HFF-Myc (cell line): ENCODE measurements at places on chromosomes 11 and 22.

DNA sequence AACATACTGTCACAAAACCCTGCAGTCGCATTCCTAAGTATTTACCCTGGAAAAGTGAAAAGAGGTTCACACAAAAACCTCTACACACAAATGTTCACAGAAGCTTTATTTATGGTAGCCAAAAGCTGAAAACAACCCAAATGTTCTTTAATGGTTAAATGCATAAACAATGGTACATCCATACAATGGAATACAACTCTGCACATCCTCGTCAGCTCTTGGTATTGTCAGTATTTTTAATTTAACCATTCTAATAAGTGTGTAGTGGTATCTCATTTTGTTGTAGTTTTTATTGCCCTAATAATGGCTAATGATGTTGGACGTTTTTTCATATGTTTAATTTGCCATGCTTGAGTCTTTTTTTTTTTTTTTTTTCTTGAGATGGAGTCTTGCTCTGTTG lies 99.4 kb downstream of the ATXN10 start:
- no peak for DNase-seq

DNA sequence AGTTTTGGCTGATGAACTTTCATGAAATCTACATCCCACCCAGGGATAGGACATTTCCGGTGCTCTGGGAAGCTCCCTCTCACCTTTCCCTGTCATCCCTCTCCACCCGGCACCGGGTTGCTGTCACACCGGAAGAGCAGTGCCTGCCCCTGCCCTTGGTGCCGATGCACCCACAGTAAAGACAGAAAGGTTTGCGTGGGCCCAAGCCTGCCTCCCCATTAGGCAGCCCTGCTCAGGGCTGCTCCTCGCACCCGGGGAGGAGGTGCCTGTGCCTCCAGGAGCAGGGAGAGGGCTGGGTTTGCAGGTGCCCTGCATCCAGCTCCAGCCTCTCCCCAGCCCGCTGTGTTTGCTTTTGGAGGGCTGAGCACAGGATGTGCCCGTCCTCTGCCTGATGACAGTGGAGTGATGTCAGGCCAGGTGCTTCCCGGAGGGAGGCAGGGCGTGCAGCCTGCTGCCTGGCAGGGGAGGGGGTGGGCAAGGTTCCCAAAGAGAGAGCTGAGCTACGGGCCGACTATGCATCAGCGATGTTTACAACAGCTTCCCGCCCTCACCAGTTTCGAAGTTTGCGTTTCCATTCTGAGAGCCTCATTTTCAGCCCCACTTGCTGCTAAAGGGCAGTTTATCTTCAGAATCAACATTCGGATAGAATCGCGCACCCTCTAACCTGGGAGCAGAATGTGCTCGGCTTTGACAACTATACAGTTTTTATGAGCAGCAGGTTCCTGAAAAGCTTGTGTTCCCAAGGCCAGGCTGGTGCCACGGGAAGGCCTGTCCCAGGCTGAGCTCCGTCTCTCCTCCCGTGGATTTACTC lies 83.2 kb upstream of the CLDN5 start:
- DNase-seq, result no peak

GRCh38 chr11:121909596-121909995 lies 206.4 kb downstream of the BLID start:
- DNase-seq, result no peak

DNA sequence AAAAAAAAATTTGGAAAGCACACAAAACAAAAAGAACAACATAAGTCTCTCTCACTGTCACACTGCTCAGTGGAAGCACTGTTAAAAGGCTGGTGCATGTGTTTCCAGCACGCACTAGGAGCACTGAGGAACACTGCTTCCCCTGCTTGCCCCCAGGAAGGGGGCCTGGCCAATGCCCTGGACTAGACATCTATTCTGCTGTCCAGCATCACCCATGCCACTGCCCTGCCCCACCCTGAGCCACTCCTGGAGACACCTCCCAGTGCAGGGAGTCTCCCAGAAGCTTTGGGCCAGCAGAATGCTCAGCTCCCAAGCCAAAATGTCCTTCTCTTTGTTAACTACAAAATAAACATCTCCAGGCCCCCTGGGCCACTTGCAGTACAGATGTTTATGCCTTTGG lies 49.7 kb upstream of the EMID1 start:
- no peak for DNase-seq

DNA sequence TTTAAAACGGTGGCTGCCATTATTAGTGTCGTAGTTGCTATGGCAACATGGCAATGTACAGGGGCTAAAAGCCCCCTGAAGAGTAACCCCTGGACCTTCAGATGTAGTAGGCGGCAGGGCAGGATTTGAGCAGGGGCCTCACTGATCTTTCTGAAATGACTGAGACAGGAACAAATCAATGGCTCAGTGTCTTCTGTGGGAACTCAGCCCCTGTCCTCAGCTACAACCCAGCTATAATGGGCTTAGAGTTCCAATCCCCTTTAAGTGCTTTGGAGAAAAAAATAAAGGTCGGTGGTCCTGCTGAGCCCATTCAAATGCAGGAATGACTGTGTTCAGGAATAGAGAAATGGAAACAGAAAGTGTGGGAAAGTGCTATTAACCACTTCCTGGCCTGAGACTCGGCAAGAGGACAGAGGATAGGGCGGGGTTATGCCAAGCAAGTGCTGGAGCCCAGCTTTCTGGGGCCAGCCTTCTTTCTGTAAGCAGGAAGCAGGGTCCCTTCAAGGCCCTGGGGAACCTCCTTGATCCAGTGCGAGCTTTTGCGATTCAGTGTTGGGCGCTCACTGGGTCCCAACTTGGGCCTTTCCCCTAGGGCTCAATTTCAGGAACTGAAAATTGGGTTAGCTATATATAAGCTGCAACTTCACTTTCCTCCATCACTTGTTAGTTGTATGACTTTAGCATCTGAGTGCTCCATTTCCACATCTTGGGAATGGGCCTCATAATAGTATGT lies 6.1 kb upstream of the CD82 start:
- DNase-seq, result no peak

- DNase-seq, result no peak
These were observed 10.3 kb downstream of the KDM4E start for GRCh38 chr11:95035316-95035715.

DNA sequence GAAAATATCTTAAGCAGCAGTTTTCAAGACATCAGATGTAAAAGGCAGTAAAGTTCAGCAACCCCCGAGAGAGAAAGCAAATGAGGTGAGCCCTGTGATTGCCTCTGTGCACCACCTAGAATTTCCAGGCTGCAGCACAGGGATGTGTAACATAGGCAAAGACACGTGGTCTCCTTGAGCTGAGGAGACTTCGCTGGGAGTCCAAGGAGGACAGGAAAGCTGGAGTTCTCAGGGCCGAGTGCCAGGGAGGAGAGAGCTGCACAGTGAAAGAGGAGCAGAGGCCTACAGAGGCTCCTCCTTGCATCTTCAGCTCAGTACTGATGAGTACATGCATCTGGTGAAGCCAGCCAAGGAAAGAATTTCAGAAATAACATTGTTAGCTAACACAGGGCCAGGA lies 17.6 kb upstream of the TOLLIP start:
- DNase-seq, result no peak
